ENCODE measurements at places on chromosomes 7 and 10. TPM values are rescaled to one million over a fixed set of nuclear protein-coding genes. Genes with fewer than 3 reads are reported as not detected.

The ARMC3 gene
- not detected for polyA plus RNA-seq

The OR2A12 gene
- polyA plus RNA-seq, result not detected

The ITIH5 gene
- polyA plus RNA-seq, result 0.22 TPM

The GJD4 gene
- not detected for polyA plus RNA-seq

The PCGF5 gene
- polyA plus RNA-seq, result 25.8 TPM

The CYP2C18 gene
- 0.02 TPM for polyA plus RNA-seq

The ZNF746 gene
- polyA plus RNA-seq, result 7.3 TPM

The COA1 gene
- 30.7 TPM for polyA plus RNA-seq

The PNLIPRP1 gene
- not detected for polyA plus RNA-seq

The SCIN gene
- polyA plus RNA-seq, result 0.08 TPM

The GOLGA7B gene
- polyA plus RNA-seq, result not detected

The SCART1 gene
- 0.84 TPM for polyA plus RNA-seq

The PLA2G12B gene
- not detected for polyA plus RNA-seq

The TBC1D12 gene
- polyA plus RNA-seq, result 7.8 TPM

The GNAT3 gene
- polyA plus RNA-seq, result not detected

The DIP2C gene
- polyA plus RNA-seq, result 9.3 TPM

The C10orf71 gene
- polyA plus RNA-seq, result not detected

The COL28A1 gene
- polyA plus RNA-seq, result not detected

The DGKB gene
- polyA plus RNA-seq, result 0.31 TPM

The HOXA4 gene
- polyA plus RNA-seq, result 3.6 TPM

The UNCX gene
- not detected for polyA plus RNA-seq

The PTPRN2 gene
- 0.54 TPM for polyA plus RNA-seq

The CPN1 gene
- not detected for polyA plus RNA-seq

The FAM20C gene
- 31.8 TPM for polyA plus RNA-seq

The SPDYE11 gene
- not detected for polyA plus RNA-seq

The AGAP9 gene
- polyA plus RNA-seq, result 3.2 TPM

The TRIL gene
- 0.14 TPM for polyA plus RNA-seq

The PRKG1 gene
- polyA plus RNA-seq, result 20.9 TPM

The GIMAP4 gene
- not detected for polyA plus RNA-seq

The TNS3 gene
- 74.4 TPM for polyA plus RNA-seq

The R3HCC1L gene
- 11.1 TPM for polyA plus RNA-seq

The OR2A5 gene
- polyA plus RNA-seq, result not detected

The PTF1A gene
- polyA plus RNA-seq, result not detected

The NOS3 gene
- polyA plus RNA-seq, result 0.38 TPM

The ITGA8 gene
- polyA plus RNA-seq, result 0.66 TPM

The ADAMTS14 gene
- 3.1 TPM for polyA plus RNA-seq

The PNLIPRP2 gene
- not detected for polyA plus RNA-seq

The GALNT17 gene
- polyA plus RNA-seq, result not detected

The HK1 gene
- 86.2 TPM for polyA plus RNA-seq

The AKR1C1 gene
- polyA plus RNA-seq, result 92.9 TPM

The GPC2 gene
- polyA plus RNA-seq, result 0.60 TPM

The SERPINE1 gene
- polyA plus RNA-seq, result 1,153 TPM

The SORBS1 gene
- 0.26 TPM for polyA plus RNA-seq

The EDRF1 gene
- polyA plus RNA-seq, result 19.9 TPM

The COL17A1 gene
- 0.12 TPM for polyA plus RNA-seq

The CALHM1 gene
- not detected for polyA plus RNA-seq

The CLRN3 gene
- polyA plus RNA-seq, result not detected

The MAT1A gene
- polyA plus RNA-seq, result not detected

The FBH1 gene
- polyA plus RNA-seq, result 53.6 TPM

The RBP4 gene
- polyA plus RNA-seq, result 0.28 TPM

The PLEKHS1 gene
- polyA plus RNA-seq, result not detected

The HABP2 gene
- polyA plus RNA-seq, result not detected

The BMPER gene
- 15.9 TPM for polyA plus RNA-seq

The UMAD1 gene
- 19.8 TPM for polyA plus RNA-seq

The CAMK1D gene
- 1.5 TPM for polyA plus RNA-seq
